Mononuclear cell (primary cell): ENCODE measurements at places on chromosomes 13 and 19. TPM values are rescaled to one million over a fixed set of nuclear protein-coding genes. Genes with fewer than 3 reads are reported as not detected.

The CRLF1 gene
- 0.21 TPM for total RNA-seq

The TGDS gene
- total RNA-seq = 5.5 TPM

The MAMSTR gene
- total RNA-seq = 0.10 TPM

The CEACAM4 gene
- total RNA-seq = 3.9 TPM

The PDX1 gene
- not detected for total RNA-seq

The CCDC8 gene
- total RNA-seq = not detected

The IFNL4 gene
- total RNA-seq = 0.10 TPM

The SGTA gene
- total RNA-seq = 23.0 TPM

The TEX101 gene
- 0.10 TPM for total RNA-seq

The LGALS7B gene
- total RNA-seq = not detected
